Psoas muscle (tissue), 8 donors: ENCODE measurements at places on chromosomes 5 and 9. TPM values are rescaled to one million over a fixed set of nuclear protein-coding genes. Genes with fewer than 3 reads are reported as not detected.

The FOXD4 gene
- total RNA-seq = 0.14 TPM

The MYMK gene
- not detected for total RNA-seq

The SLC4A9 gene
- total RNA-seq = not detected

The EGFL7 gene
- total RNA-seq = 48.6 TPM

The TLE1 gene
- total RNA-seq = 40.9 TPM

The FBXL17 gene
- 32.3 TPM for total RNA-seq

The IL4 gene
- total RNA-seq = not detected

The CNTNAP3B gene
- 2.6 TPM for total RNA-seq

The ADAMTS6 gene
- 0.34 TPM for total RNA-seq

The INSL4 gene
- total RNA-seq = not detected

The LURAP1L gene
- 2.5 TPM for total RNA-seq

The SLC46A2 gene
- not detected for total RNA-seq

The APBA1 gene
- 4.2 TPM for total RNA-seq

The FOXD4L6 gene
- not detected for total RNA-seq

The ZNF454 gene
- 0.54 TPM for total RNA-seq

The CNTFR gene
- 85.1 TPM for total RNA-seq

The CENPK gene
- 0.40 TPM for total RNA-seq

The HSPB3 gene
- total RNA-seq = 145 TPM

The PCDHGB1 gene
- total RNA-seq = 0.92 TPM

The CDC25C gene
- not detected for total RNA-seq

The STING1 gene
- 7.1 TPM for total RNA-seq

The PDGFRB gene
- 56.0 TPM for total RNA-seq

The HAPLN1 gene
- total RNA-seq = not detected

The GPR150 gene
- total RNA-seq = 0.29 TPM

The LYRM7 gene
- 31.0 TPM for total RNA-seq

The DOCK8 gene
- 2.3 TPM for total RNA-seq

The VPS13A gene
- total RNA-seq = 27.0 TPM

The SLC34A3 gene
- total RNA-seq = not detected
